Activated CD4-positive, CD25-positive, alpha-beta regulatory T cell (primary cell): ENCODE measurements at places on chromosomes 5 and 9.

GRCh38 chr5:150139334-150139733, 16.3 kb downstream of the PDGFRB start:
- DNase-seq, result no peak

- DNase-seq, result peak; percentile 12
Observed at GRCh38 chr5:1536322-1536845, 12.6 kb upstream of the LPCAT1 start.

- no peak for DNase-seq
Observed at GRCh38 chr5:168317096-168317520, 25.7 kb downstream of the WWC1 start.

DNA sequence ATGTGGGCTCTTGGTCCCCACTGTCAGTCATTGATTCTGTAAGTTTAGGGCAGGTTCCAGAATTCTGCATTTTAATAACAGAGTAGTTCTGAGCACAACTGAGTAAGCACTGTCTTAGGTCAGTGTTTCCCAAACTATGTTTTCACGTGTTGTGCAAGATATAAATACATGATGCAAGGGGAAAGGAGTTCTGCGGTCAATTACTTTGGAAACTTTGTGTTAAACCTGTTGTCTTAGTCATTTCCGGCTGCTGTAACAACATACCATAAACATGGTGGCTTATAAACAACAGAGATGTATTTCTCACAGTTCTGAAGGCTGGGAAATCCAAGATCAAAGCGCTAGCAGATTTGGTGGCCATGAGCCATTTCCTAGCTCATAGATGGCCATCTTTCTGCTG, 69.8 kb downstream of the EQTN start:
- DNase-seq, result no peak

DNA sequence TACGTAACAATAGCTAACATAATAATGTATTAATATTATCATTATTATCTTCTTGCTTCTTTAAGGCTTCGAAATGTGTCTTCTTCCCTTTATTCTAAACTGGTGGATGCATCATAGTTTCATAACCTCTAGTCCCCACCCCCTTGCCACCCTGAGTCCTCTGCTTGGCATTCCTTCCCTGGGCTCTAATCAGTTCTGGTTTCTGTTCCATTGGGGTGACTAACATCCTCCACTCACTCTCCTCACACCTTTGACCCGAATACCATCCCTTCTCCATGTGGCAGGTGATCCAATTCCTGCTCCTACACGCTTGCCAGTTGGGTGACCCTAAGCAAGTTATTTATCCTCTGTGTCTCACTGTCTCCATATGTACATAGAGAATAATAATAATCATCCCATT, 286.1 kb downstream of the TRPM3 start:
- no peak for DNase-seq

DNA sequence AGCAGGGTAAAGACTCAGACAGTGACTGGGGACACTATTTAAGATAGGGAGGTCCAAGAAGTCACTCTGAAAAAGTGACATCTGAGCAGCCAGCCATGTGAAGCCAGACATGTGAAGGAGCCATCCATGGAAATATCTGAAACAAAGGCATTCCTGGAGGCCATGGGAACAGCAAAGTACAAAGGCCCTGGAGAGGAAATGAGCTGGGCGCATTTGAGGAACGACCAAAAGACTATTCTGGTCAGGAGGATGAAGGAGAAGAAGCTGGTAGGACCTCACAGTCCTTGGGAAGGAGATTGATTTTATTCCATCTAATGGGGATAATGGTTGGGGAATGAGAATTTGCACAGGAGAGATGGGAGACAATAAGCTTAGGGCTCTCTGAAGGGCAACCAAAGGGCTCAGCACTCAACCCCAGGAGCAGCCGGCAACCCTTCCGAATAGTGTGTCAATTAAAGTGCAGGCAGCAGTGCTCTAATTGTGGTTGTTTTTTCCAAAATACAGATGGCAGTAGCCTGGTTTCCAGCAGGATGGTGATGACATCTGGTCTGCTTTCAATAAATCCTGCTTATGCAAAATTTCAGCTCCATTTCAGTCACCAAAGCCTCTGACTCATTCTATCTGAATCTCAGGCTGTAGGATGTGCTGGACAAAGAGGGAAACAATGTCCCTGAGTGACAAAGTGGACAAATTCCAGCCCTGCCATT, 26.7 kb downstream of the FOXI1 start:
- DNase-seq, result no peak

DNA sequence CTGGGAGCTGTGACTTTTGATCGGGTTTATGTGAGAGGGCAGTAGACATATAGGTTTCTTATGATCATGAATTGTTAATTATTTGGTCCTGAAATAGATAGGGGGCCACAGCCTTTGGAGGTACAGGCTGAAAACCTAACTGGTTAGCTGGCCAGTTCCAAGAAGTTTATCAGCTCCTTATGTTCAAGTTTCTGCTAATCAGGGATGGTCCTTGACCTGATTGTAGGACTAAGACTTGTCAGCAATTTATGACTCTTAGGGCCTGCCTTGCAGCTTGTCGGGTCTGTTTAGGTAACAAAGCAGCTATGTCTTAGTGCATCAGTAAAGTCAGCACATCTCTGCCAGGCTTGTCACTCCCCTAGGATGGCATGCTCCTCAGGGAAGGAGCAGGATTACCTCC, 151.8 kb upstream of the RUSC2 start:
- no peak for DNase-seq

- no peak for DNase-seq
Observed at GRCh38 chr5:151569132-151570046, 21.7 kb downstream of the FAT2 start.

- DNase-seq, result no peak
Observed at GRCh38 chr5:125411744-125412560, 665.5 kb upstream of the ZNF608 start.

DNA sequence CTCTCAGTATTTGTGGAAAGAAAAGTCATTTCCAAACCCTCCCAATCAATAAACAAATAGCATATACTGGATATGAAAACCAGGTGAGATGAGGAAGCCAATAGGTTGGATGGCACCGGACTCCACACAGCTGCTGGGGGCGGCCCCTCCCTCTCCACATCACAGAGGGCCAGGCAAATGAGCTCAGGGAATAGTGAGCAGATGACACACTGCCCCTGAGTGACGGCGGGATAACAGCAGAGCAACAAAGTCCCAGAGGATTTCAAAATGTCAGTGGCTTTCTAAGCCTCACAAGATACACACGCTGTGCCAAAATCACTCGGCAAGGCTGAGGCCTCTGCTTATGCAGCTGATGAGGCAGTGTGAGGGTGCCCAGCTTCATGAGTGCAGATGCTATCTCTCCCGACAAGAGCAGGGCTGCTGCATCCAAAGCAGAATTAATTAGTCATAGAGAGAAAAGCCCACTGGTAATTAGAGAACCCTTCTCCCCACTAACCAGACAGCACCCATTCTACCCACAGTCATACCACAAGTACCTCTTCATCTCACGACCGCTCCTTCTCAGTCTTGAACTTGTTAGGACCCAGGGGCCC, 235.0 kb upstream of the NFIL3 start:
- no peak for DNase-seq

DNA sequence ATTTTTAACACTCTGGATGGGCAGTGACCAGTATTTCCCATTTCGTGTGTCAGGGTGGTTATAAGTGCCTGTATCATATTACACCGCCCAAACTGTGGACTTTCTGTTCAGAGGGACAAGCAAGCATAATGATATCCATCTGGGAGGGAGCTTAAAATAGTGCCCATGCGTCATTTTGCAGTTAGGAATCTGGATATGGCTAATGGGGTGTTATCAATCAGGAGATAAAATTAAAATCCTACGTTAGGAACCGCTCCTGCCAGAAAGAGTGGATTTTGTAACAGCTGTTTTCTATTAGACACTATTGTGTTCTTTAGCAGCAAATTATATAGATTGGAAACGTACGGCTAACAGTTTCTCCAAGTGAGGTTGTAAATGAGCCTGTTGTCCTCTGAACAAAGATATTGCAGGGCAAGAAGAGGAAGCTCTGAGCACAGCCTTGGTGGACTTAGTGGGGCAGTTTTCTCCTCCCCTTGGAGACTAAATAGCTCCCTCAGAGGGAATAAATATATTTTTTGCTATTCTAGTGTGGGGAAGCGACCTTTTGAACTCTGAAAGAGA, 160.4 kb downstream of the SPATA31D1 start:
- DNase-seq, result no peak

DNA sequence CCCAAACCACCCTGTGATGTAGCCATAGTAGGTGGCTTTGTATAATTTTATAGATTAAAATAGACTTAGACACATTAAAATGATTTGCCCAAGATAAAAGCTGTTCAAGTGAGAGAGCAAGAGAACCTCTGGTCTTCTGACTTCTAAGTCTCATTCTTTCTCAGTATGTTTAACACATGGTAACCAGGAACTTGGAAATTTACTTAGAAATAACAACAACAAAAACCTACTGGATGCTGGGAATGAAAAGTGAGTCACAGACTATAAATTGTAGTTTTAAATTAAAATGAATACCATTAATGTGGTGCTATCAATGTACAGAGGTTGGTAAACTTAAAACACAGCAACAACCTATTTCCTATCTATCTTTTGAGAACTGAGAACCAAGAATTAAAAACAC, 30.4 kb downstream of the HMGCR start:
- no peak for DNase-seq

DNA sequence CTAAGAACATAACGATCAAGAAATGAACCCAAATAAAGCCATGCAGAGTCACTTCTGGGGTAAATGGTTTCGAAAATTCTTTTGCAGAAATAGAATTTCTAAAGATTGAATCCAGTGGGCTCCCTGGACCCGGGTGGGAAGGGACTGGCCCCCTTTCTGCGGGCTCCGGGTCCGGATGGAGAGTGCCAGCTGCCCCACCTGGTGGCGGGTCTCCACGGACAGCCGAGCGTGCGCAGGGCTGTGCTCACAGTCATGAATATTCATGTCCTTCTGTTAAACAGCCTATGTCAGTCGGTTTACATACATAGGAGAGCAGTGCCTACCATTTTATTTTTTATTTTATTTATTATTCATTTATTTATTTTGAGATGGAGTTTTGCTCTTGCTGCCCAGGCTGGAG, 4.7 kb upstream of the PPP1R26 start:
- no peak for DNase-seq

GRCh38 chr5:2299388-2300220, 416.9 kb upstream of the IRX4 start:
- DNase-seq, result no peak

DNA sequence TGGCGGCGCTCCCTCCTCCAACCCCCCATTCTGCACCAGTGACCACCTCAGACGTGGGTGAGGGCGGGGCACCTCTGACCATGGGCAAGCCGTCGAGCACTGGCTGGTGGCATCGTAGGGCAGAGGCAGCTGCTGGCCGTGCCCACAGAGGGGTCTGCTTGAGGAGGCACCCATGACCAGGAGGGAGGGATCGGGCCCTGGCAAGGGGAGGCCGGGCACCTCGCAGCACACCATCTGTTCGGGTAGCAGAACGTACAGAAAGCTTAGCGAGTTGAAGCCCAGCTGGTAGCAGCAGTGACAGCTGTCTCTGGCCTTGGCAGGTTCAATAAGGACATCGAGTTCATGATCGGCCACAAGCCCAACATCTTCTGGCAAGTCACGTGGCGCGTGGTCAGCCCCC, 4.3 kb upstream of the SLC6A18 start:
- DNase-seq, result no peak

DNA sequence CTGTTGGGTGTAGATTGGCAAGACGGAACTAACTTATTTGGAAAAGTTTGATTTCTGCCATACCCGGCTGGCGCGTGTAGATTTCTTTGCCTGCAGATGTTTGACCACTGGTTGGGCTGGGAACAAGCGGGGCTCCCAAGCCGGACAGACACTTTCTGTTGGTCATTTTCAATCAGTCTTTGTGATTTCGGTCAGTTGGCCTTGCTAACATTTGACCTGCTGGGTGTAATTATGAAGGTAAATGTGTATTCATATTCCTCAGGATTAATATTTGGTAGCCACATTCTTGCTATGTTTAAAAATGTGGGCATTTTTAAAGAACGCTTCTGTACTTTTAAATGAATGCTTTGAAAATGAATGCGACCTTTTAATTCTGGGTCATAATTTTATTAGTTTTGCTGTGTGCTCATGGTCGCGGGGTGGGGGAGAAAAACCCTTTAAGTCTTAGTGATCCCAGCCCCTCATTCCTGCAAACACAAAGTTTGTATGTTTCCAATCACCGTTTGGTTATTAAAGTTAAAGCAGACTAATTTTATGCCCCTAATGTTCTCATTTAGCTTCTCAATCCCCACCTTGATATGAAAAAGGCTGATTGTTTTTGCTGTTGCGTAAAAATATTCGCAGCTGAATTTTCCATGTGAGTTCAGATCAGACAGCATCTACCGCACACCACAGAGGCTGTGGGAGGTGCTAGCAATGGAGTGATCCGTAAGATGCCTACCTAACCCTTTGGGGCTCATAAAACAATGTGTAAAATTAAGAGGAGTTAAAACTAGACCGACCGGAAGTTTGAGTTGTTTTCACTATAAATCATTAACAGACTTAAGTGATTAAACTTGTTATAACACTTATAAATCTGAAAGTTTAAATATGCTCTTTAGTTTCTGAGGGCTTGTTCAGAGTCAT, 1.5 kb downstream of the RASGRF2 start:
- DNase-seq, result no peak

DNA sequence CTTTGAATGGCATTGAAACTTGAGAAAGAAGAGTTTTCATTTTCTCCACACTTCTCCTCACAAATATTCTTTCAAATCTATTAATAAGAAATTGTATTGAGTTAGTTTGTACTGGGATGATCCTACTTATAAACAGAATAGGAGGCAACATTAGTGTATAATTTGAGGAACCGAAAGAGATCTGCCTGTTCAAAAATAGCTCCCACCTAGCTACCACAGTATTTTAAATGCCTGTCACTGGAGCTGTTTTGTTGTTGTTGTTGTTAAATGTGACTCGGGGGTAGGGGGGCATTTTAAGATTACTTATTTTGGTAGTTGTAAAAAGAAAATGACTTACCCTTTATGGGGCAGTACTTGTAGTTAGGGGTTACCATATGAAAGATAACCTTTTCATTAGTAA, 20.1 kb upstream of the HAPLN1 start:
- no peak for DNase-seq

DNA sequence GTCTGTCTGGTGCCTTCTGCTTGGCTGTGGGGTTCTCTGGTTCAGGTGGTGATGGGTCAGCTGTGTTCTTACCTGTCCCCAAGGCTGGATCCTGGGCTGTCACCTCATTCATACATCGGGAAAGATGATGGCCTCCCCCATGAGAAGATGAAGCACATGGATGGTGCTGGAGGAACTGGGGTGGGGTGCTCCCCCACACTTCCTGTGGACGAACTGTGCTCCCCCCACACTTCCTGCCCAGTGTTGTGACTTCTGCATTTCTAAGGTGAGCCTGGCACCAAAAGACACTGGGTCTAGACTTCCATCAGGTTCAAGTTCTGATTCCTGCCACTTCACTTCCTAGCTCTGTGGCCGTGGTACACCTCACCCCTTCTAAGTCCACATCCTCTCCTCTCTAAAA, 4.3 kb upstream of the SURF6 start:
- DNase-seq, result no peak

GRCh38 chr5:177303925-177304391, 359 bp downstream of the PRELID1 start:
- no peak for DNase-seq

GRCh38 chr9:27440888-27441740, 83.0 kb upstream of the IFNK start:
- no peak for DNase-seq

- no peak for DNase-seq
Observed at GRCh38 chr5:115815006-115815692, 1.3 kb downstream of the CDO1 start.
